LoVo (cell line): ENCODE measurements at places on chromosomes 11 and 22.

- no peak for DNase-seq
Observed at GRCh38 chr11:69599502-69599901, 41.5 kb upstream of the CCND1 start.

- no peak for DNase-seq
Observed at GRCh38 chr11:113477321-113477720, 2.1 kb upstream of the DRD2 start.

- no peak for DNase-seq
Observed at GRCh38 chr11:36419791-36420424, 90.2 kb downstream of the TRAF6 start.

DNA sequence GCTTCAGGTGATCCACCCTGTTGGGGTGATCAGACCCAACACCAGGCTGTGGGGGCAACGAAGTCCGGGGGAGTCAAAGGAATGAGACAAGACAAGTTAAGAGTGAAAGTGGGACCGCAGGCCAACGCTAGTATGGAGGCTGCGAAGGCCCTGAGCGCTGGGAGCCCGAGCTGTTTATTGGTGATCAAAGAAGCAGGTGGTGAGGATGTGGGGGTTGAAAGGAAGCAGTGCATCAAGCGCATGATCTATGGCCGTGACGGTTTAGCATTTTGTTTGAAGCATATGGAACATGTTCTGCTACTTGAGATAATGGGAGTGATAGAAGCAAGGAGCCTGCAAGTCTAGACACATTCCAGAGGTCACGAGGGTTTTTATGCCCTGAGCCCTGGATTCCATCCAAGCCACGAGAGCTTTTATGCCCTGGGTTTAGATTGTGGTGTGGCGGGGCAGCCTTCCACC, 49.5 kb downstream of the MCHR1 start:
- peak; percentile 36 for DNase-seq

DNA sequence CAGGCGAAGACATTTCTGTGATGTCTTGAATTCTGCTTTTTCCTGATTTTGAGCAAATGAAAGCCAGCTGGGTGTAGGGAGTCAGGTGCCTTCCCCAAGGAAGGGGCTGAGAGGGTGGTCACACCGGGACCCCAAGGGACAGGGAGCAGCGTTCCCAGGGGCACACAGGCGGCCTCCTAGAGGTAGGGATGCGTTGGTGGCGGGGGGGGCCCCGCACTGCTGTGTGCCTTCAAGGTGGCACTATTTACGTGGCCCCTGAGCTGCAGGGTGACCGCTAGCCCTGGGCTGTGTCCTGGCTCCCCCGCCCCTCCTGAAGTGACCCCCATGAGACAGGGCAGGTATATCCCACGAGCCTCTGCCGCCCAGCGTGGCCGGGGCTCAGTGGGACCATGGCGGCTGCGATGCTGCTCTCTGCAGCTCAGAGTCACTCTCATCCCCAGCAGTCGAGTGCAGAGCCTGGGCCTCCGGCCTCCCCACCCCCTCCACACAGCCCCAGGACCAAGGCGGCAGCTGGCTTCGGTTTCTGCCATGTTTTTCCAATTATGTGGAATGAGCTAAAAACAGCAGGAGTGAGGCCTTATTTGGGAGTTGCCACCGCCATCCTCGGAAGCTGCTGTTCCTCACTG, 60.9 kb downstream of the LRP5 start:
- DNase-seq = no peak

- DNase-seq = no peak
Observed at GRCh38 chr11:15390857-15391256, 276.1 kb downstream of the INSC start.

DNA sequence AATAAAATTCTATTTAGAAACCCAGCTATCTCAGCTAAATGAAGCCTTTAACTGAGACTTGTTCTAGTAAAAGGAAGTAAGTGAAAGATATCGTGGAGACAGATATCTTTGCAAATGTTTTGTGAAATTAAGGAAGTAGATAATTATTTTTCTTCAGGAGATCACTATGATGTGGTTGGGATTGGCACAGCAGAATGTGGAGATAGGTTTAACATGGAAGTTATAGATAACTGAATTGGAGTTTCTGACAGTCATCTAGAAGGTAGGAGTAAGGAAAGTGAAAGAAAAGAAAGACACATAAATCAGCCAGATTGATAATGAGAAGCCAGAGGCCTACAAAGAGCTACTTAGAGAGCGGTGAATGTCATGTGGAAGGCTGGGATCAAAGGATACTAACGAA, 4.7 kb upstream of the CASP5 start:
- no peak for DNase-seq

DNA sequence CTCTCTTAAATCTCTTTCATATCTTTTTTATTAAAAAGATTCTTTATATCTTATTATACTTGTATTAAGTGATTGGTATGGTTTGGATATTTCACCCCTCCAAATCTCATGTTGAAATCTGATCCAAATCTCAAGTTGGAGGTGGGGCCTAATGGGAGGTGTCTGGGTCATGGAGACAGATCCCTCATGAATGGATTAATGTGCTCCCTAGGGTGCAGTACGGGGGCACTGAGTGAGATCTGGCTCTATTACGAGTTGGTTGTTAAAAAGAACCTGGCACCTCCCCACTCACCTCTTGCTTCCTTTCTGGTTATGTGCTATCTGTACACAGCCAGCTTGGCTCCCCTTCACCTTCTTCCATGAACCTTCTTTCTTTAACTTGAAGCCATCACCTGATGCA, 149.6 kb downstream of the CWF19L2 start:
- DNase-seq = no peak

GRCh38 chr11:72423840-72424239, 10.5 kb downstream of the CLPB start:
- no peak for DNase-seq

GRCh38 chr11:2358754-2359442, 18.2 kb upstream of the CD81 start:
- DNase-seq = no peak

DNA sequence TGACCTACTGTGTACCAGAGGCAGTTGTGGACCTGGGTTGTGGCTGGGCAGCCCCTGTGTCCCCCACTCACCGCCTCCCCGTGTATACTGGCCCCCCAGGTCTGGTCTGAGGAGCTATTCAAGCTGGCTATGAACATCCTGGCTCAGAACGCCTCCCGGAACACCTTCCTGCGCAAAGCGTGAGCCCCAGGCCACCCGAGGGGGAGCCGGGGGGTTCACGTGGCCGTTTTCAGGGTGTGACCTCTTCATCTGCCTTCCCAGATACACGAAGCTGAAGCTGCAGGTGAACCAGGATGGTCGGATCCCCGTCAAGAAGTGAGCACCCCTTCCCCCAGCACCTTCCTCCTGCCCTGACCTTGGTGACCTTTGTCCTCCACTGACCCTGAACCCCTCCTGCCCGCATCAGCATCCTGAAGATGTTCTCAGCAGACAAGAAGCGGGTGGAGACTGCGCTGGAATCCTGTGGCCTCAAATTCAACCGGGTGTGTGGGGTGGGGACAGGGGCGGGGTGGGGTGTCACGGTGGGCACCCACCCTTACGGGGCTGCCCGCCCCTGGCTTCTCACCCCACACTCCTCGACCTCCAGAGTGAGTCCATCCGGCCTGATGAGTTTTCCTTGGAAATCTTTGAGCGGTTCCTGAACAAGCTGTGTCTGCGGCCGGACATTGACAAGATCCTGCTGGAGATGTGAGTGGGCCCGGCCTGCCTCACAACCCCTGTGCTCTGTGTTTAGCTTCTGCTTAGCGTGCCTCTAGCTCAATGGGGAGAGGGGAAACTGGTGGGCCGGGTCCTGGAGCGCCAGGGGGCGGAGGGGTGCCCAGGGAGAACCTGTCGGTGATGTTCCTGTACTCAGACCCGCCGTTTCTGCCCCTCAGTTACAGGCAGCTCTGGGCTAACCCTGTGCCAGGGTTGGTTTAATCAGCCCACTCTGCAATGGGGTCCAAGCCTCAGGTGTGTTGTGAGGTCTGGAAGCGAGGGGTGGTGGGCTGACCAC, 4.1 kb downstream of the PLCB3 start:
- DNase-seq = no peak

- DNase-seq = no peak
Observed at GRCh38 chr22:44580176-44581095, 82.4 kb upstream of the RTL6 start.

DNA sequence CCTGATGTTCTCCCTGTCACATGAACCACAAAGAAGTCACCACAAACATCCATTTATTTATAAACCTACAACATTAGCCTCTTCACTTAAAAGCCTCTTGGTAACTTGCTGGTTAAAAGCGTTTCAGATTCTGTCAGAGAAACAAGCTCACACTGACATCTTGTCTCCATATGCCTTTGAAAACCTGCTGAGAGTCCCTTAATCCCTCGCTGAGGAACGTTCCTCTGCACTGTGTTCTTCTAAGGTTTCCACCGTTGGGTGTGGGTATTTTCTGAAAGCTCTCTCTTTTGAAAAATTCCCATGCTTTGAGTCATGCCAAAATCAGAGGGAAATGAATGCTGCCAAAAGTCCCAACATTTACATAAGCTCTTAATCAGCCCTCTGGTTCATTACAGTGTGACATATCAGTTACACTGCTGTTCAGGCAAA, 149.8 kb downstream of the CCDC34 start:
- DNase-seq = peak; percentile 46

- DNase-seq = no peak
Observed at GRCh38 chr11:22130462-22131053, 62.3 kb upstream of the ANO5 start.

DNA sequence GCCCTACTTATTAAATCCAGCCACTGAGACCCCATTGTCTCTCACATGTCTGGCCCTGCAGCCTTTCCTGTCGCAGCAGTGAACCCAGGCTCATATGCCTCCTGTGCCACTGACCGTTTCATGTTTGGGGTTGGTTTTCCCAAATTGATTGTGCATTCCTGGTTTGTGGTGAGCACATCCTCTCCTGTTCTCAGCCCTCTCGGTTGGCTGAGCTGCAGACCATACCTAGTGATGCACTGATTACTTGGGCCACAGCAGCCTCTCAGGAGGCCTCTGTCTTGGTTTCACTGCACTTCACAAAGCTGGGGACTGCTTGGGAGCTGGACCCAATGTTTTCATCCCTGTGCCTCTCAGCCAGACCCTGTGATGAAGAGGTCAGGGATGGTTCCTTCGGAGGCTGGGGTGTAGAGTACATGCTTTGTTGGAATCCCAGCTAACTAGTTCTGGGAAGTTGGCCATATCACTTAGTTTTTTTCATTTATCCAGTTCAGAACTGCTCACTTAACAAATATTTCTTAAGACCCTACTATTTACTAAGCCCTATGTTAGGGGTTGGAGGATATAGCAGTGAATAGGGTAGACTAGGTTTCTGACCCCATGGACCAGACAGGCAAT, 30.9 kb downstream of the PARVA start:
- no peak for DNase-seq

DNA sequence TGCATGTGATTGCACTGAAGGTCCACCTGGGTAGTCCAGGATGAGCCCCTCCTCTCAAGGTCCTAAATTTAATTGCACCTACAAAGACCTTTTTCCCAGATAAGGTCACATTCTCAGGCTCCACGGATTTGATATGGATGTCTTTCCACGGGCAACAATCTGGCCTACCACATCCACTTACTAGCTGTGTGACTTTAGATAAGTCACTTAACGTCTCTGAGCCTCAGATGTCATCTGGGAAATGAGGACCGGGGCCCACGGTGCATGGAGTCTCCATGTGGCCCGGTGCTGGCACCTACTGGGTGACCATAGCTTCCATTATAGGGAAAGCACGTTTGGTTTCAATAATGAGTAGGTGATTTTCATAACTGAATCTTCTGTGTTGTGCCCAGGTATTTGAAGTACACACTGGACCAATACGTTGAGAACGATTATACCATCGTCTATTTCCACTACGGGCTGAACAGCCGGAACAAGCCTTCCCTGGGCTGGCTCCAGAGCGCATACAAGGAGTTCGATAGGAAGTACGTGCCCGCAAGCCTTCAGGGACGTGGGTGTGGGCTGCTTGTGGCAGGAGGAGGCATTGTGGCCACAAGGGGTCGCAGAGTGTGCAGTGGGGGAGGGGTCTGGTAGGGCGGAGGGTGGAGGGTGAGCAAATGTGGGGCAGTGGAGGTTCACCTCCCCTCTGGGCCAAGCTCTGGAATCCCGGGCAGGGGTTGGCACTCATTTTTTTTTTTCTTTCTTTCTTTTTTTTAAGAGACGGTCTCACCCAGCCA, 55.7 kb downstream of the ARHGAP8 start:
- DNase-seq = no peak

- no peak for DNase-seq
Observed at GRCh38 chr22:38881464-38881871, 9.5 kb upstream of the CBX6 start.

DNA sequence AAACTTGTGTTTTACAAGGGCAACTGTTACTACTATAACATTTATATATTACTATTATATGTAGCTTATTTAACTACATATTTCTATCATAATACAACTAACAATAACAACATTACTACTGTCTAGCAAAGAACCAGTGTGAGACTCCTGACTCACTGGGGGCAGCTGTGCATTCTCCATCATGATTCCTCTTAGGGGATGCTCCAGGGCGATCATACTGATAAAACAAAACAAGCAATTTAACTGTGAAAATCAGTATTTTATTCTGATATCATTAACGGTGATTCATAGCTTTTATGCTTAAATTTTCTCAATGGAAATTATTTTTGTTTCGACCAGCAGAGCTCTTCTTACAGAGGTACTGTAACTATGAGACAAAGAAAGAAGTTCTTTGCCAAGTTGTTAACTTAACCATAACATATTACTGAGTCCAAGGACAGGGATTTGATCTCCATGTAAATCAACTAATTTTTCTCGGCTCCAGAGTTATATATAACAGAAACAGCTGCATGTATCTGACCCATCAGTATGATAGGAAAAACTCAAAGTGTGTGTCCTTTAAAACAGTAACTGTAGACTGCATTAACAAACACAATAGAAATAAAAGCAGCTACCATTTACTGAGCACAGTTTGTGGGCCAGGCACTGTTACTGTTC, 24.8 kb upstream of the FNBP4 start:
- no peak for DNase-seq

GRCh38 chr11:58471892-58472291, 29.9 kb upstream of the OR5B12 start:
- no peak for DNase-seq

- no peak for DNase-seq
Observed at GRCh38 chr11:62022211-62022610, 54.8 kb upstream of the FTH1 start.

DNA sequence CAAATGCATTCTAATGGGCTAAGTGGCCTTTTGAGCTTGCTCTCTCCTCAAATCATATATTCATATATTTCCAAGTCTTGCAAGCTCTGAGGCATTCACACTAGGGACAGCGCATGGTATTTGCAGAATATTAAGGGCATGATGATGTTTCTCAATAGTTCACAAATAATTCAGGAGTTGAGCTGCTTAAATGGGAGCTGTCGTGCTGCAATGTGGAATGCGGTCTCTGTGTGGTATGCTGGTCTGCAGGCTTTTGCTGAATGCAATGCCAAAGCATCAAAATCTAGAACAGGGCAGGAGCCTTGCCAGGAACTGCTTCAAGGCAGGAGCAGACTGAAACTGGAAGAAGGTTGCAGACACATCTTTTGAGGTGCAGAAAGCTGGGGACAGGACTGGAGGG, 1060.0 kb downstream of the TBC1D22A start:
- no peak for DNase-seq

DNA sequence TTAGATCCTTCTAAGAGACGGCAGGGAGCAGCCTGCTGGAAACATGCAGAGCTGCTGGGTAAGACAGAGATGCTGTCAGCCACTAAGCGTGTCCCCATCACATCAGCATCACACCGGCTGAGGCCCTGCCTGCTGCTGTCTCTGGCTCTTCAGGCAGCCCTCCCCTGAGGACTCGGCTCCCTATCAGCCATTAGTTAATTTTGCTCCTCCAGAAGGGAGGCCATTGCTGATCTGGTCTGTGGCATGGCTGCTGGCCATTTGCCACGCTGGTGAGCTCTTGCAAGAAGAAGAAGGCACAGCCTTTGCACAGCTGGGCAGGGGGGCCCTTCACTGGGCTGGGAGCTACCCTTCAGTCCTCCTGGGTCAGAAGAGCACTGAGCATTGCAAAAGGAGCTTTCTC, 131.2 kb upstream of the PARVA start:
- DNase-seq = no peak
